ENCODE measurements at places on chromosomes 12 and 14. TPM values are rescaled to one million over a fixed set of nuclear protein-coding genes. Genes with fewer than 3 reads are reported as not detected.
A peak's percentile ranks its signal among the peaks of the same experiment; 100 is the strongest.

- ATAC-seq = no peak
Observed at GRCh38 chr12:123498126-123498825, 35.2 kb downstream of the RILPL1 start.

DNA sequence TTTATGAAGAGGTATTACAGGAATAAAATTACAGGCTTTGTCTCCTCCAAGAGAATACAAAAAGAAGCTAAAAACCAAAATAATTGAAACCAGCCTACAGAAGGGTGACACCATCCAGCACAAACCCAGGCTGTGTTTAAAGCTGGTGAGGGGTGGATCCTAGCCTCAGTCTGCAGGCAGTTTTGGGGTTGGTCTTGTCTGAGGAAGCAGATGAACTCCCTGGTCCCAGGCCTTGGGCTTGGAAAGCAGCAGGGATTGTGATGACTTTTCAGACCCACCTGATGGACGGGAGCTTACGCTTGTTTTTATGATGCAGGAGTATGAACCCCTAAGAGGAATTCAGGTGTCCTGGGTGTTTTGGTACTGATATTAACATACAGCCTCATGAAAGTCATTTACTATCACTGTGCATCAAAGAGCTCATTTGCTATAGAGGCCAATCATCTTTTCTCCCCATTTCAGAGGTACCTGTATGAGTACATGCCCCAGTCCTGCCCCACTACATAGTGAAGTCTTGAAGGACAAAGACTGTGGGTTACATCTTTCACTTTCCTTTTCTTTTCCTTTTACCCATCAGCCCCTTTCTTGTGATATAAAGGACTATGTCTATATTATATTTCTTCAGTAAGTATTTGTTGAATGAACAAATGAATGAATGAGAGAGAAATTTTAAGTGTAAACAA lies 18.1 kb downstream of the PRICKLE1 start:
- ATAC-seq = no peak

GRCh38 chr12:72286526-72286925 lies 14.4 kb downstream of the TRHDE start:
- no peak for ATAC-seq

DNA sequence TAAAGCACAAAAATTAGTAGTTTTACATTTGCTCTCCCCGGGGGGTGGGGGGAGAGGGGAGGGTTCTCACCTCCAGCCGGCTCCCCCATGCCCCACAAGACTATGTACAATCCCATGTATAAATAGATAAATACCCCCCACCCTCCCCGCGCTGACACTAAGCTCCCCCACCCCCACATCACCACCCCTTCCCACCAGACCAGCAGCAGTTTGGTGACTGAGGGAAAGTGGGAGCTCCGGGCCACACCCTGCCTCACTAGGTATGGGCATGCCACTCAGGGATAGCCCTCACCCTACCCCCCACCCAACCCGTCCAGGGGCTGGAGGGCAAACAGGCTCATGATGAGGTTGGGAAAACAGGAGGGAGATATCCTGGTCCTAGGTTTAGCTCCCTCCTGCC lies 1.9 kb upstream of the PRKAG1 start:
- no peak for ATAC-seq

- peak; percentile 53 for ATAC-seq
Observed at GRCh38 chr14:60349663-60350365, 100.8 kb downstream of the PPM1A start.

The KLRB1 gene
- 0.56 TPM for total RNA-seq

Data from esophagus mucosa (tissue), 1 donor.